ENCODE measurements at places on chromosomes 13 and 19. TPM values are rescaled to one million over a fixed set of nuclear protein-coding genes. Genes with fewer than 3 reads are reported as not detected.

GRCh38 chr13:95098916-95099315 is 202.3 kb downstream of the ABCC4 start:
- DNase-seq, result no peak

DNA sequence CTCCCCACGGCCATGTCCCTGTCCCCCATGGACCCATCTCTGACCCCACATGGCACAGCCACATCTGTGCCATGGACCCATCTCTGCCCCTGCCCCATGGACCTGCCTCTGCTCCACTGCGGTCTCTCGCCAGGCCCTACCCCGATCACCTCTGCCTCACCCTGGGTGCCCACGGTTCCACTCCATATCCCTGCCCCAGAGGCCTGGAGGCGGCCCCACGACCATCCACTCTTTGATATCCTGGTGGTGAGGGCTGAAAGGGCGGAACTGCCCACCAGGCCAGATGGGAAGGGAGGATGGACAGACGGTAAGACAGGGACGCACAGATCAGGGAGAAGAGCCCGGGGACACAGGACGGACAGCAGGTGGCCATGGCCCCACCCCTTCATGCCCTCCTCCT is 327 bp downstream of the PTGER1 start:
- no peak for DNase-seq

Gene ZNF541
- 0.22 TPM for polyA plus RNA-seq

GRCh38 chr19:2594319-2594718 is 108.2 kb downstream of the GNG7 start:
- no peak for DNase-seq

- DNase-seq, result no peak
Measured at GRCh38 chr13:74218291-74218690, 84.1 kb upstream of the KLF12 start.

- DNase-seq, result no peak
Measured at GRCh38 chr13:58018020-58018419, 386.5 kb downstream of the PCDH17 start.

DNA sequence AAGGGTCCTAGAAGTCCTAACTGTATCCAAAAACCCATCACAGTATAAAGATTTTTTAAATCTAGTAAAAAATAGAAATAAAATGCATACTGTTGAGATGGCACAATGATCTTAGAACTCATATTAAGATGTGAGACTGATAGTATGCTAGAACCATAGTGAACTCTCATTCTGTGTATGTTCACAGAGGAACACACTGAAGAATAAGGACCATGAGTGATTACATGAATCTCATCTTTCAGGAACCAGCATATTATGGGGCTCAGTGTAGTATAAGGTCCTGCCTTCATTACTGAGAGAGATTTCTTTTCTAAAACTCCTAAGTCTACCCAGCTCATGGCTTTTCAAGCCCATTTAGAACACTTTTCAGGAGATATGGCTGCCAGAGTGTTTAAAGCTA is 59.8 kb upstream of the RFC3 start:
- DNase-seq, result no peak

GRCh38 chr13:41122838-41123237 is 9.8 kb downstream of the KBTBD6 start:
- DNase-seq, result no peak

DNA sequence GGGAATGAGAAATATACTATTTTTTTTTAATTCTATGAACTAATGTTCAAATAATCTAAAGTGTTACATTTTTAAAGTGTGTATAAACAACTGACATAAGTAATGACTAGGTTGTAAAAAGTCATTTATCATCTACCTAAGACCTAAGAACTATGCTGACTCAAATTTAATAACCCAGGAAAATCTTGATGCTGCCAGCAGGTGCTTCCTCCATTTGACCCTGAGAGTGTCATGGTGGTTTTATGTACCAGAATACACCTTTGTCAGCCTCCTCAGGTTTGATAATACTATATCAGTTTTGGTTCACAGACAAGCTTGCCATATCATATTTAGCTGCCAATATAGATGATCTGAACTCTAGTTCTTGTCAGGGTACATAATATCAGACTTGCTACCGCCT is 1151.2 kb downstream of the PCDH17 start:
- no peak for DNase-seq

GRCh38 chr13:100673713-100674571 is 653 bp downstream of the TMTC4 start:
- peak; percentile 56 for DNase-seq

DNA sequence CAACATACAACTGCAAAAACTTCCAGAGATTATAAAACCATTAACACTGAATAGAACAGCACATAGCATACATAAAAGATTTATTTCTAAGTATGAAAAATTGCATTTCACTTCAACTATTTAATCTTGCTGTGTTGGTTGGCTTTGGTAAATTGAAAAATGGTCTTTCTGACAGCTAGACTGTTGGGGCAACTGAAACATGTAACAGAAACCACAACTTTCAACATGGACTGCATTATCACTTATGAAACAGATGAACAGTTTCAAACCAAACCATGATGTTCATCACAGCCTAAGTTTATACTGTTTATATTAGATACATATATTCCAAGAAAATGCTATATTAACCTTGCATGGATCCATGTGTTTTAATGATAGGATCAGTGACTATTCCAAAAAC is 324.1 kb upstream of the PCDH9 start:
- no peak for DNase-seq

DNA sequence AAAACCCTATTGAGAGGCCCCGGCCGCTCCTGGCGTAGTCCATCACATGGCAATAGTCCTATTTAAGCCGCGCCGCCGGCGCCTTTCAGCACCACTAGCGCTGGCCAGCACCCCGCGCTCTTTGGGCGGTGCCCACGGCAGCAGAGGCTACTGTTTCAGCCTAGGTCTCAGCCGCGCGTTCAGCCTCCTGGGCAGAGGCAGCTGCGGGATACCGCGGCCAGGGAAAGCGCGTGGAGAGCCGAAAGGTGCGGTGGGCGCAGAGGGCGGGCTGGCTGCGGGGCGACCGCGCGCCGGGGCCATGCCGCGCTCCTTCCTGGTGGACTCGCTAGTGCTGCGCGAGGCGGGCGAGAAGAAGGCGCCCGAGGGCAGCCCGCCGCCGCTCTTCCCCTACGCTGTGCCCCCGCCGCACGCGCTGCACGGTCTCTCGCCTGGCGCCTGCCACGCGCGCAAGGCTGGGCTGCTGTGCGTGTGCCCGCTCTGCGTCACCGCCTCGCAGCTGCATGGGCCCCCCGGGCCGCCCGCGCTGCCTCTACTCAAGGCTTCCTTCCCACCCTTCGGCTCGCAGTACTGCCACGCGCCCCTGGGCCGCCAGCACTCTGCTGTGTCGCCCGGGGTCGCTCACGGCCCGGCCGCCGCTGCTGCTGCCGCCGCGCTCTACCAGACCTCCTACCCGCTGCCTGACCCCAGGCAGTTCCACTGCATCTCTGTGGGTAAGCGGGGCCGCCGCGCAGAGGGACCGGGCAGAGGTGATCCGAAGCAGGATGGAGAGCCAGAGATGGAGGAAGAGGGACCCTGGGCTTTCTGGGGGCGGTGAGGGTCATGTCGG is at the start of gene GSX1:
Gene GSX1 (plus strand): TSS at position 91 of the 826 bp plus-strand sequence. CDS start 208 bp downstream, at position 299.
- DNase-seq, result peak; percentile 64

DNA sequence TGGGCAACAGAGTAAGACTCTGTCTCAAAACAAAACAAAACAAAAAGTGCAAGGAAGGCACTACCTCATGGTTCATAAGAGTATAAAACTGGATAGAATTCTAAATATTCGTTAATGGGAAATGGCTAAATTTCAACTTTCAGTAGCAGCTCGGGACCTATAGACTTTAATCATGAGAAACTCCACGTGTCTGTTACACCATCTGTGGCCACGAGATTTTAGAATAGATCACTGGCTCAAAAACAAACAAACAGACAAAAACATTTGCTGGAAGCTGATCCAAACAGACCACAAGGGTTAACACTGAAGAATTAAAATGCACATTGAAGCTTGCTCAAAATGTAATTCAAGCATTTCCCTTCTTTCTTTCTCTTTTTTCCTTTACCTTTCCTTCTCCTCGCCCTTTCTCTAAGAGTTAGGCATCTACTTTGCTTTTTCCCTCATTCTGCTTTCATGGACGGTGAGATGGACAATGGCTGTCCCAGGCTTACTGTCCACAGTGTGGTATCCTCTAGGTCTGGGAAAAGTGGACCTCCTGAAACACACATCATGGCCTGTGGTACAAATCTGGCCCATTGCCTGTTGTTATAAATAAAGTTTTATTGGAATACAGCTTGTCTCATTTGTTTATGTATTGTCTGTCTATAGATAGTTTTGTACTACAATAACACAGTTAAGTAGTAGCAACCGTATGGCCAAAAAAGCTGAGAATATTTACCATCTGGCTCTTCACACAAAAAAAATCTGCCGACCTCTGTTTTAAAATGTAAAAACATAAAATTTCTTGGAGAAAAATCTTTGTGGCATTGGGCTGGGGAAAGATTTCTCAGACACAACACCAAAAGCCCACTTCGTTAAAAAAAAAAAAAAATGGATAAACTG is 10.3 kb downstream of the ELAVL1 start:
- DNase-seq, result no peak

DNA sequence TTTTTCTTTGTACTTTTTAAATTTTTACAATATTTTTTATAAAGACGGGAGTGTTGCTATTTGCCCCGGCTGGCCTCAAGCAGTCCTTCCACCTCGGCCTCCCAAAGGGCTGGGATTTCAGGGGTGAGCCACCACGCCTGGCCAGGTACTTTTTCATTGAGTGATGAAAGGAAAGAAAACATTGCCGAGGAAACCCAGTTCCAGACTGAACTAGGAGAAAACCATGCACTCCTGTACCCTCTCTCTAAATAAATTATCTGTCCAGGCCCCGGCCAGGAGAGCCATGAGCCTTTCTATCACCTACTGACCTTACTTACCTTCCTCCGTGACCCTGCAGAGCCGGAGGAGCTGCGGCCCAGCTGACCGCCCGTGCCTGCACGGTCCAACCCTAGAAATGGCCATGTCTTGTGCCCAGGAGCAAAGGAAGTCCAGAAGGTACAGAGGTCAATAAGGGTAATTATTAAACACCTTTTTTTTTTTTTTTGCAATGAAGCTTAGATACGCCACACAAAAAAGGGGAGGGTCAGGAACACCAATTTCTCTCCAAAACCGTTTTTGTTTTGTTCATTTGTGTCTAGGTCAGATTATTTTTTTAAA is at the start of gene SLC7A9:
Gene SLC7A9 (minus strand): TSS at position 399 of the 597 bp plus-strand sequence. CDS start 1,233 bp downstream, outside the sequence.
- DNase-seq, result no peak

- no peak for DNase-seq
Measured at GRCh38 chr13:113397608-113398425, 33.9 kb upstream of the GRTP1 start.

- no peak for DNase-seq
Measured at GRCh38 chr13:91946498-91947070, 548.2 kb downstream of the GPC5 start.

Gene FFAR3
- not detected for polyA plus RNA-seq

Gene RNU6-9
- not detected for polyA plus RNA-seq

Gene ANGPTL8
- polyA plus RNA-seq, result 0.28 TPM
